ENCODE measurements at places on chromosomes 6 and 20. TPM values are rescaled to one million over a fixed set of nuclear protein-coding genes. Genes with fewer than 3 reads are reported as not detected.

The ZBTB46 gene
- 5.4 TPM for total RNA-seq

The HLA-DOA gene
- total RNA-seq = 0.55 TPM

The CRISP2 gene
- 0.10 TPM for total RNA-seq

The MYL9 gene
- total RNA-seq = 3.5 TPM

The SRSF12 gene
- total RNA-seq = 5.7 TPM

The MAPK13 gene
- 29.5 TPM for total RNA-seq

The SLC2A10 gene
- total RNA-seq = 8.0 TPM

Measured in renal cortical epithelial cell (primary cell).